Peyer's patch (tissue), 4 donors: ENCODE measurements at places on chromosomes 13 and 19.

DNA sequence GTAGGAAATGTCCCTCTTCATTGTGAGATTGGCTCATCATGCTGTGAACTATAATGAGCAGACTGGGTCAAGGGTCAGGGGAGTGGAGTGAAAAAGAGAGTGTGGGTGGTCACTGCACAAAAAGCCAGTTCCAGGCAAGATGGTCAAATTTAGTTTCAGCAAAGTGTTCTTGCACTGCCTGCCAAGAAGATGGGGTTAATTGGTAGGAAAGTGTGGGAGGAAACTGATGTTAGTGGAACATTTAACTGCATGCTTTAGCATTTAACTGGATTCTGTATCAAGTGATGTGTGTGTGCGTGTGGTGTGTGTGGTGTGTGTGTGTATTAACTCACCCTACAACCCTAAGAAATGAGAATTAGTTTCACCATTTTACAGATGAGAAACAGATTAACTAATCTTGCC lies 131.6 kb downstream of the COG6 start:
- no peak for DNase-seq

DNA sequence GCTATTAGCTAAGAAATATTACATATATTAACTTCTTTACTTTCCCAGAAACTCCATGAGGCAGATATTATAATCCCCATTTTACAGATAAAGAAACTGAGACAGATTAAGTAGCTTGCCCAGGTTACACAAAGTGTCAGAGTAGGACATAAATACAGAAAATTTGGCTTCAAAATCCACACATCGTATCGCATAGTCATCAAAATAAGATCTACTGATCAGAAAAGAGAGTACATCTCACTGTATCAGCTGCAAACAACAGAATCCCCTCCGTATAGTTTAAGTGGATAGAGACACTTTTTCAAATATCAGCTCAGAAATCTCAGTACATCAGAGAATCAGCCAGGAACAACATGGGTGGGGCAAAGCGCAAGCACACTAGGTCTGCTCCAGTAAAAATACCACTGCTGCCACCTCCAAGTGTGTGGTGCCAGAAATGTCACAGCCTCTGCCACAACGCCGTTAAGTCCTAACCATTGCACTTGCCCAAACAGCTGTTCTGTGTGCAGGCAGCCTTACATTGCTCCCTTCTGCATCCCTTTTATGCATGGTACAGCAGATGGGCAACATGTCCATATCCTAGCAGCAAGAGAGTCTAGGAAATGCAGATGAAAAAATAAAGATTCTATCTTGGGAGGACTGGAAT lies 204.8 kb downstream of the KLF12 start:
- DNase-seq, result no peak

- no peak for DNase-seq
Measured at GRCh38 chr13:111115965-111116521, 933 bp downstream of the ARHGEF7 start.

GRCh38 chr13:67048084-67048820 lies 181.9 kb downstream of the PCDH9 start:
- no peak for DNase-seq

DNA sequence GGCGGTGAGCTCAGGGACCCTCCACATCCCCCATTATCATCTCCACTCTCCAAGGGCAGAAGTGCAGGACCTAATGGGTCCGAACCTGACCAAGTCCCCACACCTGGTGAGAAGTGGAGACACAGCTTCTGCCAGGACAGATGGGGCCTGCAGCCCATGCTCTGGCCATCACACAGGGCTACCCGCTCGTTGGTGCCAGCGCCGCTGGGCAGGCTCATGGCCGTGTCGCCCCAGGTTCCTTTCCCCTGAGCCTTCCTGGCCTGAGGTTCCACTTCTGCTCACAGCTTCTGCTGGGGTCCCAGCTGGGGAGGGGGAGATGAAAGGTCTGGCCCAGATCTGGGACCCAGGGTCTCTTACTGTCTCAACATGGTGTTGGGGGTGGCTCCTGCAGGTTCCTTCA lies 48.4 kb upstream of the KCTD15 start:
- DNase-seq, result no peak

DNA sequence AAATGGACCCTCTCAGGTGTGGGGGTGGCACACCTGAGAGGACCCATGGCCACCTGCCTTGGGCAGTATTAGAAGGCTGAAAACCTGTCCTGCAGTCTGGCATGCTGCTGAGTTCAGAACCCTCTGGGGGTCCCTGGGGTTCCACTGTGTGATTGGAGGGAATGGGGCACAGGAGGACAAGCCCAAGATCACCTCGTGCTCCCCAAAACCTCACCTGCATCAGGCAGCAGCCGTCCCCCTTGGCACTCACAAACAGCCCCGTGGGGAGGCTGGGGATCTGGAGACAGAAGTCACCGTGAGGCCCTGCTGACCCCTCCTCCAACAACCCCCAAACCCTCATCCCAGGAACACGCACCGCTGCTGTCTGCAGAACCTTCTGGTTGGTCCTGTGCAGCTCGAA lies 14.5 kb downstream of the F2RL3 start:
- no peak for DNase-seq

- DNase-seq, result no peak
Measured at GRCh38 chr19:374183-374885, 29.7 kb upstream of the MIER2 start.

- peak; percentile 45 for DNase-seq
Measured at GRCh38 chr13:91406619-91407018, 8.2 kb downstream of the GPC5 start.

DNA sequence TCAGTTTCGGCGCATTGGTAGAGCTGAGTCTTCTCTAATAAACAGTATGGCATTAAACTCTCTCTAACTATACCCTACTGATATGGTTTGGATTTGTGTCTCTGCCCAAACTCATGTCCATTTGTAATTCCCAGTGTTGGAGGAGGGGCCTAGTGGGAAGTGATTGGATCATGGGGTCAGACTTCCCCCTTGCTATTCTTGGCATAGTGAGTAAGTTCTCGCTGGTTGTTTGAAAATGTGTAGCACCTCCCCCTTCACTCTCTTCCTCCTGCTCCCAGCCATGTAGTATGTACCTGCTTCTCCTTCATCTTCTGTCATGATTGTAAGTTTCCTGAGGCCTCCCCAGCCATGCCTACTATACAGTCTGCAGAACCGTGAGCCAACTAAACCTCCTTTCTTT lies 682.7 kb upstream of the ARGLU1 start:
- no peak for DNase-seq

GRCh38 chr19:12092065-12092867 lies 27.7 kb downstream of the ZNF844 start:
- peak; percentile 51 for DNase-seq

- no peak for DNase-seq
Measured at GRCh38 chr13:28492569-28493367, 2.2 kb downstream of the FLT1 start.

DNA sequence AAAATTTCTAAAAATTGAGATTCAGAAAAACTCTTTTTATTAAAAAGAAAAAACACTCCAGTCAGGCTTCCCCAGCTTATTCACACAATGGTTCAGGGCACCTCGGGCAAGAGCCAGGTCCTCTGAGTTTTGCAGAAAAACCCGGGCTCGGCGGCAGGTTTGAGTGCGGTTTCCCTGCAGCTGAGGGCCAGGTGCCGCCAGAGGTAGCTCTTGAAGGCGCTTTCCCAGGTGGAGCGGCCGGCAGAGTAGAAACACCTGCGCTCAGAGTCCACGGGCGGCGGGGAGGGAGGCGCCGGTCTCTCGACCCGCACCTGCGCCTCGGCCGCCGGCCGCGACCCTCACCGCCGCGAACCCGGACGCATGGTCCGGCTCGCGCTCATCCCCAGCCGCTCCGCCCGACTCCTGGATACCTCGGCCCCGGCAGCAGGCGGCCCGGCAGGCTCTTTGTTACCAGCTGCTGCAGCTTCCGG lies 444 bp downstream of the PROSER1 start:
- no peak for DNase-seq

DNA sequence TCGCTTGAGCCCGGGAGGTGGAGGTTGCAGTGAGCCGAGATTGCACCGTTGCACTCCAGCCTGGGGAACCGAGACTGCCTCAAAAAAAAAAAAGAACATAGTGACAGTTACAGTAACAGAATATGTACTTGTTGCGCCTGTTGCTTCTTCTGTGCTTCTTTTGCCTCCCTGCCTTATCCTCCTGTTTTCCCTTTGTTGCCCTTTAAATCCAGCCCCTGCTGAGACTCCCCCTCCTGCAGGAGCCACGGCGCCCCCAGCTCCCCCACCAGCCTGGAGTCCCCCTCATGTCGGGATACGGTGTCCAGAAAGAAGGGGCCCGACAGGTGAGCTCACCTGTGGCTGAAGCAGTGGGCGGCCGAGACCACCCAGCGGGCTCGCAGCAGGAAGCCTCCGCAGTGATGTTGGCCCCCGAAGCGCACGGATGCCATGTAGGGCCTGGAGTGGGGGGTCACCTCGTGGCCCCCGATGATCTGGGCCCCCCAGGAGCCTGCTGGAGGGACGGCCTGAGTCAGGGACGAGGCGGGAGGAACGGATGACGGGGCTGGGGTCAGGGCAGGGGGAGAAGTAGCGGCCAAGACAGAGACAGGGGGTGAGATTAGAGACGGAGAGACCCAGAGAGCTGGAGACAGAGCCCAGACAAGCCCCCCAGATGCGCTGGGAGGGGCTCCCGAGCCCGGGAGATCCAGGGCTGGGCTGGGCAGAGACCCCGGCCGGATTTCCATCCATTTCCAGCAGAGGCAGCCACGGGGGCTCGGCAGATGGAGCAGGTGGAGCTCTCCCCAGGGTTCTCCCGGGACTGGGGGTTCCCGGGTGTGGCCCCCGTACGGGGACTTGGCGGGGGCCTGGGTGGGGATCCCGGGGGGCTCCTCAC lies 536 bp downstream of the PRSS57 start:
- no peak for DNase-seq

GRCh38 chr19:2426611-2427428 lies 566 bp downstream of the TIMM13 start:
- DNase-seq, result peak; percentile 56

- DNase-seq, result no peak
Measured at GRCh38 chr19:55091955-55092354, 16.3 kb downstream of the EPS8L1 start.

GRCh38 chr13:41411522-41411921 lies 45.8 kb upstream of the RGCC start:
- no peak for DNase-seq

GRCh38 chr13:51559946-51560735 lies 24.1 kb upstream of the WDFY2 start:
- no peak for DNase-seq

GRCh38 chr13:49411353-49411752 lies 32.5 kb downstream of the CAB39L start:
- DNase-seq, result no peak

DNA sequence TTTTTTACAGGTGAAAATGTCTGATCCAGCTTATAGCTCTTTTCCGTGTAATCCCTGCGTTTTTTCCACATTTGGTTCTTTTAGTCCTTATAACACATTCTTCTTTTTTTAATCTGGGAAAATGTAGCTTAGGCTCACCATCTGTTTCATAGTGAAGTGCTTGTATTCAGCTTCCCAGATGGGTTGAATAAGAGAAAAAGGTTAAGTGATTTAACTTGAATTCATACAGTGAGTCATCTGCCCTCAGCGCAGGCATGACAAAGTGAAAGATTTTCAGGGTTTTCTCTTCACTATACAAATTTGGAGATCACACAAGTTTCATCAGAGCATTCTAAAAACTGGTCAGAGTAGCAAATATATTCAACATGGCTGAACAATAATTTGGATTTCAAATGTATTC lies 224.8 kb downstream of the SPRY2 start:
- DNase-seq, result no peak

GRCh38 chr13:48682436-48682835 lies 28.7 kb downstream of the CYSLTR2 start:
- no peak for DNase-seq

DNA sequence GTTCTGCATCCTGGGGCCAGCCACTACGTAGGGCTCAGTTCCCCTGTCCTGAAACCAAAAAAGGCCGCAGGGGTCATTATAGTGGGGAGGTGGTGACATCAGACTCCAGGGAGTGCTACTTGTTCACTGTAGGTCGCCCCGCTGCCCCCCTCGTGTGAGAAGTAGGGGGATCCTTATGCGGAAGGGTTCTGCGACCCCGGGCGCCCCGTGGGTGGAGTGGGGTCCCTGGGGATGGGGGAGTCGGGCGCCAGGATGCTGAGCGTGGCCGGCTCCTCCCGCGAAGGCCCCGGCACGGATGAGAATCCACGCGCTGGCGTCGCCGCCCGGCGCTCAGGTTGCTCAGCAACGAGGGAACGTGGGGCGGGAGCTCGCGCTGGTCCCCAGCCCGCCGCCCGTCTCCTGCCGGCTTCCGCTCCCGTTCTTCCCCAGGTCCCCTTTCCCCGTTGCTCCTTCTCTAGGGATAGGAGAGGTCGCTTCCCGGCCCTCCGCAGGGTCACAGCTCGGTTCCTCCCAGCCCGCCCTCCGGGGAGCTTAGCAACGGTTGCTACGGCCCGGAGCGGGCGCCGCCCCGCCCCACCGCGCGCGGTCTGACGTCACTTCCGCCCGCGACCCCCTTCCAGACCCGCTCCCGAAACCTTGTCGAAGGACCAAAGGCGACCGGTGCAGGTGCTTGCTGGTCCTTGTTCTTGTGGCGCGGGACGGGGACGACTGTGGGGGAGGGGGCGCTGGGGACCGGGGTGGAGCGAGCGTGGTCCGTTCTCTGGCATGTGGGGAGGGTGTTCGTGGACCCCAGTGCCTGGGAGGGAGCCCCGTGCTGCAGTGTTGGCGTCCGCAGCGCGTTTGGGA lies at the start of gene NAT14:
NAT14 (plus strand) TSS at position 596 of the 846 bp plus-strand sequence. CDS start 521 bp downstream, outside the sequence.
- DNase-seq, result no peak

GRCh38 chr19:30158893-30159245 lies 213.3 kb upstream of the ZNF536 start:
- DNase-seq, result no peak

DNA sequence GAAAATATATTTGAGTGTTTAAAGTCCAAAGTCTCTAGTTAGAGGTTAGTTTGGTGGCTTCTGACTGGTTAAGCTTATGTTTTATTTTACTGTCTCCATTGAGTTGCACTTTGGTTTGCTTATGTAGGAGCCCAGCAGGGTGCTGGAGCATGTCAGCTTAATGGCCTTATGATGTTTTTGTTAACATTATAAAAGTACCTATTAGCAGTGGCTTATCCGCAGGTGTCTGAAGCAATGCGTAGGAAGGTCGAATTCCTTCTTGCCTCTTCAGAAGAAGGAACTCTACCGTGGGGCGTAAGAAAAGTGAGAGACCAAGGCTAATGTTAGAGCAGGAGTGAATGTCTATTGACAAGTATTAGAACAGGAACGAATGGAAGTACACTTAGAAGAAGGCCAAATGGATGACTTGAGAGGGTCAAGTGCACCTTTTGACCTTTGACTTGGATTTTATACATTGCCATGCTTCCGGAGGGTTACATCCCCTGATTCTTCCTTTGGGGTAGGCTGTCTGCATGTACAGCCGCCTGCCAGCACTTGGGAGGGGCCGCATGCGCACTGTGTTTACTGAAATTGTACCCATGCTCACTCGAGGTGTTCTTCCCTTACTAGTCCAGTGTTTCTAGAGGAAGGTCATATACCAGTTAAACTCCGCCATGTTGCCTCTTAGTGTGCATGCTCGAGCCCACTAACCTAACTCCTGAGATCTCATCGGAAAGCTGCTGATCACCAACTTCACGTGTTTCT lies 793.9 kb upstream of the PCDH9 start:
- DNase-seq, result no peak

DNA sequence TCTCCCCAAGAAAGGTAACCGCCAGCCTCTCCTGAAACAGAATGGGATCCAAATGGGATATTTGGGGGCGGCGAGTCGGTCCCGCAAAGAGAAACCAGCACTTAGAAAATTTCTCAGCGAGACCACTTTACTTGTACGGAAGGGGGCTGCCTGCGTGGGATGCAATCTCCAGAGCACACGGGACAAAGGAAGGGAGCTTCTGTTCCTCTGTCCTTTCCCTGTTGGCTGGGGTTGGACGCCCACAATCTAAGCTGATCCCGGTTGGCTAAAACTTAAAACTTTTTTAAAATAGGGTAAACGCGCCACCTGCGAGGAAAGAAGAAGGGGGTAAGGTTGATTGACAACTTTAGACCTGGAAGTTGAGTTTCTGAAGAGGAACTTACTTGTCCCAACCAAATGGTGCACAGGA lies 826 bp upstream of the BSG start:
- DNase-seq, result peak; percentile 34
